ENCODE measurements at places on chromosomes 7 and 10.

- no peak for DNase-seq
Observed at GRCh38 chr7:142108728-142109505, 2.6 kb upstream of the MGAM2 start.

DNA sequence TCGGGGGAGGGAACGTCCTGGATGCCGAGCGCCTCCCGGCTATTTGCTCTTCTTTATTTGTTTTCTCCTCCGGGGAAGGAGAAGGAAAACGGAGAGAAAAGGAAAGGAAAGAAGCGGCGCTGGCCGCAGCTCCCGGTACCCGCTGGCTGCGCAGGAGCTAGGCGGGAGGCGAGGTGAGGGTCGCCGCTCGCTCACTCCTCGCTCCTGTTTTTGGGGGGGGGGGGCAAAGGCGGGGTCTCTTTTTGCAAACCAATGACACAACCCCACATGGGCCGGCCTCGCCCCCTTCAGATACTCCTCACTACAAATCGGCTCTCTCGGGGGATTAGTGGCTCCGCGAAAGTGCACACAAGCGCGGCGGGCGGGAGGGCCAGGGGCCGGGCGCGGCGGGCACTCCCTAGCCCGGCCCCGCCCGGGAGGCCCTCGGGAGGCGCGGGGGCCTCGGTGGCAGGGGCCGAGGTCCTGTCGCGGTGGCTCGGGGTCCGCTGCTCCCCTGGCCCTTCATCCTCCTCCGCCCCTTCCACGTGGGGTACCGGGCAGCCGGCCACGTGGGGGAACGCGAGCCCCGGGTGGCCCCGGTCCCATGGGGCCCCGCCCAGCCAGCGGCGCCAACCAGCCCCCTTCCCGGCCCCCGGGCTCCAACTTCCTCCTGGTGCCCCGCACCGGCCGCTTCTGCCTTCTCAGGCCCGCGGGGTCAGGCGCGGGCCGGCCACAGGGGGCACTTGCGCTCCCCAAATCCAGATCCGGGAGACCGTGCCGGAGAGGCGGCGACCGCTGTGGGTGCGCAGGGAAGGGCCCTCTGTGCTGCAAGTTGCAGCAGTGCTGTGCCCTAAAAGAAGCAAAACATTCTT, 718 bp upstream of the CTBP2 start:
- DNase-seq = peak; percentile 91

DNA sequence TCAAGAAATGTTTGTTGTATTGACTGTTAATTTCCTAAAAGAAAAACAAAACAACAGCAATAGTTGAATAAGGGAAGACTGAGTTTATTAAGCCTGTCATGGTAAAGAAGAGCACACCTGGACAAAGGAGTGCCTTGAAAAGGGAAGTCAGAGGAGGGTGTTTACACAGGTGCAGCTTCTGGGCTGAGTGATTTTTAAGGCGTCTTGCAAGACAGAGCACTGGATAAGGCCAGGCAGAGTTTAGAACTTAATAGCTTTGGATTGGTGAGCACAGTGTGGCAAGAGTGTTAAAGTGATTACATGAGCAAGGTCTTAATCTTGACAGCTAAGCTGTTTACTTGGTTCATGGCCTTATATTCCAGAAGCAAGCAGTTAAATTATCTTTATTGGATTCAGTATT, 423.2 kb downstream of the CNTNAP2 start:
- no peak for DNase-seq

DNA sequence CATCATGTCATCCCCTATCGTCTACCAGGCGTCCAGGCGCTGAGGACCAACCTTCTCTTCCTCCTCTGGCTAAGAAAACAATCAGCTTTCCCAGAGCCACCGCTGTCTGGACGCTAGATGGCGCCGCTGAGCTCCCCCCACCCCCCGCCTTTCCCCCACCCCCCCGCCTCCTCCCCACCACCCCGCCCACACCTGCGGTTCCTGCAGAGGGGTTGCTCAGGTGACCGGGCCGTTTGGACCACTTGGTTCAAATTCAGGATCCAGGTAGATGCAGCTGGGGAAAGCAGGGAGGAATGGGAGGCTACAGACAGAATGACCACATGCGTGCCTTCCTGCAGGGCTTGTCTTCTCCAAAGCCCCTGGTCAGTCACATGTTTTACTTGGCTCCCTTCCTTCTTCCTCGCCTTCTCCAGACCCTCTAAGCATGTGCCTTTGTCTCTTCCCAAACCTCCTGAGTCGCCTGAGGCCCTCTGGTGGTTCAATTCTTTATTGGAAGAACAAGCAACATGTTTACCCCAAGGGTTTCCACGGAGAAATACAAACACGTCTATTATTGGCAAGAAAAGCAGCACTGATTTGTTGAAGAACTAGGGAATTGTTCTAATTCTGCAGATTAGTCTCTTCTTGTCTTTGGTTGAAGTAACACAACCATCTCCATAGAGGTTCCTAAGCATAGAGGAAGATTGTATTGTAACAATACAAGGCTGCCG, 24.7 kb downstream of the AOC1 start:
- DNase-seq = peak; percentile 68

- DNase-seq = no peak
Observed at GRCh38 chr10:62980687-62981086, 152.4 kb upstream of the NRBF2 start.

DNA sequence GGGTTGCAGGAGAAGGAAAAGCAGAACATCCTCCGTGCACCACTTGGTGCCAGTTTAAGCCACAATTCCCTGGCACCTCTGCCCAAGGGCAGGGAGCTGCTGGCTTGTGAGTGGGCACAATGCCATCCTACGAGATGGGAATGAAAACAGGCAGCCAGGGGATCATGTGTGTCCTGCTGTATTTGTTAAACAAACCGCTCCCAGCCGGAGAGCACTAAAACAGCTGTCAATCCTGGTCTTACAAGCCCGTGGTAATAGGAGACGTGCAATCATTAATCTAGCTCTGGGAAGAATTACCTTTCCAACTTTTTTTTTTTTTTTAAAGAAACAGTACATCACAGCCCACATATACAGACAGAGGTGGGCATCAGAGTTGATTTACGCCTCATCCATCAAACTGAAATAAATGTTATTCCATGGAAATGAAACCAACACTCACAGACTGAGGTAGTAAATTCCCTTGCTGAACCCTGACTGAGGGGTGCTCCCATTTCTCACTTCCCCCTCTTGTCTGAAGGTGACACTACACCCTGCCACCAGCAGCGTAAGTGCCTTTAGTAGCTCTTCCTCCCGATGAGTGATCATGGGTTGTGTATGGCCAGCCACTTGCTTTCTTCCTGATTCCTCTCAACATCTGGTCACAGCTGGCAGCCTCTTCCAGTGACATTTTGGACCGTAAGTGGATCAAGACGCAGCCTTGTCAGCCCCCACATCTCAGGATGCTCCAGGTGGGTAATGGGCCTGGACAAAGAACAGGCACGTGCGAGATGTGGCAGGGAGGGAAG, 143.8 kb downstream of the TEX36 start:
- DNase-seq = no peak

Measured in left hindlimb (tissue), 1 donor.